ENCODE measurements at places on chromosomes 13 and 19. TPM values are rescaled to one million over a fixed set of nuclear protein-coding genes. Genes with fewer than 3 reads are reported as not detected.

GRCh38 chr13:27510082-27510481 is 59.7 kb upstream of the MTIF3 start:
- no peak overlapping the region for H3K27ac ChIP-seq
- H3K4me3 ChIP-seq = no peak overlapping the region
- no peaks in the 10 kb centered on the region for H3K36me3 ChIP-seq
- no peak for DNase-seq
- H3K4me1 ChIP-seq = no peaks in the 10 kb centered on the region
- no peaks in the 10 kb centered on the region for H3K27me3 ChIP-seq

- no peak overlapping the region for H3K27ac ChIP-seq
- peak; percentile 98 for DNase-seq
- no peak overlapping the region for H3K4me3 ChIP-seq
- no peaks in the 10 kb centered on the region for H3K36me3 ChIP-seq
- no peaks in the 10 kb centered on the region for H3K27me3 ChIP-seq
Measured at GRCh38 chr19:16247353-16248182, 49.9 kb downstream of the AP1M1 start.

GRCh38 chr19:17524651-17525050 is 13.2 kb downstream of the PGLS start:
- no peaks in the 10 kb centered on the region for H3K4me1 ChIP-seq
- peaks cover 4% of the 10 kb centered on the region for H3K36me3 ChIP-seq
- H3K27ac ChIP-seq = no peak overlapping the region
- H3K27me3 ChIP-seq = no peaks in the 10 kb centered on the region
- no peak overlapping the region for H3K4me3 ChIP-seq
- peak; percentile 38 for DNase-seq

The TEKTIP1 gene
- 4.2 TPM for total RNA-seq

The C3 gene
- total RNA-seq = 36.9 TPM

The ZNF561 gene
- 57.1 TPM for total RNA-seq

The APLP1 gene
- total RNA-seq = 8.8 TPM

The ZNF85 gene
- total RNA-seq = 22.6 TPM

Measured in endodermal cell (in vitro differentiated cells).